ENCODE measurements at places on chromosomes 5 and 9.

GRCh38 chr5:142725231-142726187 is 39.6 kb upstream of the FGF1 start:
- no peak for DNase-seq

DNA sequence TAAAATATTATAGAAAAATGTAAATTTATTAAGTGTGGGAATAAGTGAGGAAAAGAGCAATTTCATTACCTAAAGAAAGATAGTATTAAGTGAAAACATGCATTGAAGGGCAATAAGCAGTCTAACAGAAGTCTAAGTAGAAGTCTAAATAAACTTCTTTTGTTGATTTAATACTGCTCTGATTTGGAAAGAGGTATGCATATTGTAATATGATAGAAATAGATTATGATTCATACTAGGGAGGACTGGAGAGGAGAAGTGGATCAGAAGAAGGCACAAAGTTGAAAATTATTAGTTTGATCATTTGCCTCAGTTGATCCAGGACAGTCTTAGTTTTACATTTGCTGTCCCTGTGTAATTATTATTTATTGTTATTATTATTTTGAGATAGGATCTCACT is 6.6 kb upstream of the ERBIN start:
- no peak for DNase-seq

DNA sequence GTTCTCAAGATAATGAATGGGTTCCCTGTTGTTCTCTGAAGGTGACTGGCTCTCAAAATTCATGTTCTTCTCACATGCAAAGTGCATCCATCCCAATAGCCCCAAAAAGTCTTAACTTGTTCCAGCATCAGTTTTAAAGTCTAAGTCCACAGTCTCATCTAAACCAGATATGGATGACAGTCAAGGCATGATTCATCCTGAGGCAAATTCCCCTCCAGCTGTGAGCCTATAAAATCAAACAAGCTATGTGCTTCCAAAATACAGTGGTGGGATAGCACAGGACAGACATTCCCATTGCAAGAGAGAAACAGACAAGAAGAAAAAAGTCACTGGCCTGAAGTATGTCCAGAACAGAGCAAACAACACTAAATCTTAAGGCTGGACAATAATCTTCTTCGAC is 25.4 kb downstream of the FBXO10 start:
- DNase-seq: peak; percentile 62

GRCh38 chr5:155466851-155467250 is 453.3 kb downstream of the KIF4B start:
- DNase-seq: no peak

DNA sequence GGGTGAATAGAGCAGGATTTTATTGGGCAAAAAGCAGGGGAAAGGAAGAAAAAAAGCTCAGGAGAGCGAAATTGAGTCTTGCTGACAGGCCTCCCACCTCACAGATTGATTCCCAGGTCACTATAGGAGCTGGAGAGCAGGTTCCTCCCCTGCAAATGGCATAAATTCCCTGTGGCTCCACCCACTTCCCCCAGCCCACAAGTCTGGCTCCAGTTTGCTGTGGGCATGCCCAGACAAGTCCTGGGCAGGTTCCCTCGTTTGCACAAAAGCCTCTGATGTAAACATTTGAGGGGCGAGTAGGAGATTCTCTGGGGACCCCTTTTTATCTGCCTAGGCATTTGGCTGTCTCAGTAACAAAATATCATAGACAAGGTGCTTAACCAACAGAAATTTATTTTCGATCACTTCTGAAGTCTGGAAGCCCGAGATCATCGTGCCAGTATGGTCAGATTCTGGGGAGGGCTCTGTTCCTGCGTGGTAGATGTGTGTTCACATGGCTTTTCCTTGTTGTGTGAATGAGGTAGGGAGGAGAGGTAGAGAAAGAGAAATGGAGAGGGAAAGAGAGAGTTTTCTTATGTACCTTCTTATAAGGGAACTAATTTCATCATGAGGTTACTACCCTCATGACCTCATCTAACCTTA is 614.5 kb downstream of the MAT2B start:
- DNase-seq: no peak

DNA sequence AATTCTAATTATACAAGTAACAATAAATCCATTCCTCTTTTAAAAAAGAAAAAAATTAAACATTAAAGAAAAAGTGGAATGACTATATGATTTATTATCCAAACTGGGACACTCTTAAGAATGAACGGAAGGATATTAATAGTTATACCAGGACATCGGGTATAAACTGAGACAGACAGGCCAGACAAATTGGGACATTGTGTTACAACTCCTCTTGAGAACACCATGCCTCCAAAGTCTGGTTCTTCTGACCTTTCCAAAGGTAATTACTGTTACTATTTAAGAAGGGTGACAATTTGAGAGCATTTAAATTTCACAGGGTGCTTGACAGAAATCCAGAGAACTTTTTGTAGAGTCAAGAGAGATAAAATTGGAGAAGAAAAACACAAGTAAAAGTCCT is 132.1 kb upstream of the MARCHF11 start:
- DNase-seq: no peak
